ENCODE measurements at places on chromosomes 12 and 14.

DNA sequence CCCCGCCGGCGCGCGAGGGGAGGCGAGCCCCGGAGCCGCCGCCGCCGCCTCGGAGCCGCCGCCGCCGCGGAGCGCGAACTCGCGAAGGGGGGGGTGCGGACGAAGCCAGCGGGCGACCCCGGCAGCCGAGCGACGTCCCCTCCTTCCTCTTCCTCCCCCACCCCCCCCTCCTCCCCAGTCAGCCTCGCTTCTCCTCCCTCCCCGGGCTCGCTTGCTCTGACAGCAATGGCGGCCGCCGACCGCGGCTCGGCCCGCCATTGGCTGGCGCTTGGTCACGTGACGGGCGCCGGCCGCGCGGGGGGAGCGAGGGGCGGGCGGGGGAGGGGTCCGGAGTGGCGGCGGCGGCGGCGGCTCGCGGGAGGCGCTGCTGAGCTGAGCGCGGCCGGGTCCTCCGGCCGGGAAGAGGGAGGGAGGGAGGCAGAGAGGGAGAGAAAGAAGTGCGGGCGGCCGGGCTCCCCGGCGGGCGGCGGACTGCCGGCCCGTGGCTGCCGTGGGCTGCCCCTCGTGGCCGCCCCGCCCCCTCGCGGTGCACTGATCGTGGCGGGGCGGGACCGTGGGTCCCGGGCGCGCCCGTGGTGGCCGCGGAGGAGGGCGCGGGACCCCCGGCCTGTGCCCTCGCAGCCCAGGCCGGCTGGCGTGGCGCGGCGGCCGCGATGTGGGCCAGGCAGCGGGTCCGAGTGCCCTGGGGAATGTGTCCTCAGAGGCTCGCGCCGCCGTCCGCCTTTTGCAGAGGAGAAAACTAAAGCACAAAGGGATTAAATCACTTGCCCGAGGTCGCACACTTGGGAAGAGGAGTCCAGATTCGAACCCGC is at the start of gene MED13L:
TSS of gene MED13L (minus strand) at position 227 of the 812 bp plus-strand sequence. CDS start 562 bp downstream, outside the sequence.
- DNase-seq = peak; percentile 79

GRCh38 chr12:6314776-6315175 is 4.3 kb downstream of the PLEKHG6 start:
- no peak for DNase-seq

- DNase-seq = no peak
These were observed 204.7 kb downstream of the BCAT1 start for GRCh38 chr12:24743941-24744793.

GRCh38 chr14:51616724-51617409 is 34.8 kb upstream of the FRMD6 start:
- no peak for DNase-seq

DNA sequence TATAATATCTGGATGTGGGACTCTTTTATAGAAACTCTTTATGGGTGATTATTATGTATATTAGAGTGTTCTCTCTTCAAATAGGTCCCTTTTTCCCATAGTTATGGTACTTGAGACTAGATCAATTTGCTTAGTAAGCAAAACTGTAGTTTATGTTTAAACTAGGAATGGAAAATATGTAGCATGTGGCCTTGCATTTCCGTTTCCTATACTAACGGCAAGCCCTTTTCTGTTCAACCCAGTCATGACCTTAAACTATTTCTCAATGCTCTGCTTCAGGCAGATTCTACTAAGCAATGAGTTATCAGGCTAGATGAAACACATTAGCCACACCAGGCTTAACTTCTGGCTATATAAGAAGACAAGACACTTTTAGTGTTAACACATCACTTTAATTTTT is 84.6 kb downstream of the OTOGL start:
- no peak for DNase-seq

DNA sequence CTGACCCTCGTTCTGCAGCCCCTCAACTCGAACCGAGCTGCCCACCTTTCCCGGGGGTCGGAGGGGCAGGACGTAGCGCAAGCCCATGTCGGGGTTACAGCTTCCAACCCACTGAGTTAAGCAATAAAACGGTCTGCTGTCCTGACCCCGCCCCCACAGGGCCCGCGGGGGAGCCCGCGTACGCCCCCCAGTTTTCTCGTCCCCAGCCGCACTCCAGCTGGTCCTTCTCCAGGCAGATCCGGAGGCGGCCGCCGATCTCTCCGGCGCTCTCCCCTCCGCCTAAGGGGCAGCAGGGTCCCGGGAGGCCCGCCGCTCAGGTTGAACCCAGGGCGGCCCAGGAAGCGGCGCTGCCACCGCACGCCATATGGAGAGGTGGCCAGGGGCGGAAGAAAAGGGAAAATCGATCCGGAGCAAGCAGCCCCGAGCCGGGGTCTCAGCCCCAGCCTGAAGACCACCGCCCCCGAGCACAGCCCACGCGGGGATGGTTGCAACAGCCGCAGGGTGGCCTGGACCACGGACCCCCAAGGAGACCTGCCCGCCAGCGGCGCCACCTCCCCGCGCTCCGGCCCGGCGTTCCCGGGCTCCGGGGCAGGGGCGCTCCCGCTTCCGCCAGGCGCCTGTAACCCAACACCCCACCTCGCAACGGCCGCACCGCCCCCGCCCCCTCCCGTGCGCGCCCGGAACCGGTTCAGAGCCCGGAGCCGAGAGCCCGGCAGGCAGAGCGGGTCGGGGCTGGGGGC is 760 bp downstream of the ACTN1 start:
- no peak for DNase-seq

GRCh38 chr12:49794021-49794420 is 34.2 kb downstream of the NCKAP5L start:
- no peak for DNase-seq

DNA sequence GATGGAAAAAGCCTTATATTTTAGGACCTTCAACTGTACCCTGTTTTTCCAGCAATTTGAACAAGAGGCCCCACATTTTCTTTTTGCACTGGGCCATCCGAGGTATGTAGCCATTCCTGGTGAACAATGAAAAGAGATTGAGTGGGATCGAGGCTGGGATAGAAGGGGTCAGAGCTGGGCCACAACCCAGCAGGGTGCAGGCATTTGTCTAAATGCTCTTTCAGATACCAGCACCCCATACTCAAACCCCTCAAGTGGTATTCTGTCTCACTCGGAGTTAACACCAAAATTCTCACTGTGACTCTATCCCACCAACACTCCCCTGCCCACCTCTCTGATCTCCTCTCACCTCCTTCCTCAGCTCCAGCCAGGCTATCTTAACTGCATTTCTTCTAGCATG is 26.8 kb downstream of the DUSP6 start:
- no peak for DNase-seq

DNA sequence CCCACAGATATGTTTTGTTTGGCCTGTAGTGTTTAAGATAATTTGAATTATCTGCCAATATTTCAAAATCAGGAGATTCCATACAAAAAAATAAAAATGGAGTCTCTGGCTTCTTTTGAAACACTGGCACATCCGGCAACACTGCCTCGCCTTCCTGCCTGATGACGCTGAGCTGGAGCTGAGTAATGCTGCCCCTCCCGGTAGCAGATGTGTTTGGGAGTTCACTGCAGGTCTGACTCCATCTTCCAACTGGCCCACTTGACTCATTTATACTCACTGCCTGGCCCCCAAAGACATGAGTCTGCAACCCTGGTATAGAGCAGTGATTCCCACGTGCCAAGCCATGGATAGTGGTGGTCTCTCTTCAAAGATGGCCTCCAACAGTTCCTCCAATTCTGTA is 7.4 kb downstream of the CIT start:
- DNase-seq = no peak

GRCh38 chr14:97916100-97916499 is 1118.9 kb downstream of the VRK1 start:
- no peak for DNase-seq

- DNase-seq = no peak
These were observed 269.5 kb downstream of the PAWR start for GRCh38 chr12:79421236-79421740.

DNA sequence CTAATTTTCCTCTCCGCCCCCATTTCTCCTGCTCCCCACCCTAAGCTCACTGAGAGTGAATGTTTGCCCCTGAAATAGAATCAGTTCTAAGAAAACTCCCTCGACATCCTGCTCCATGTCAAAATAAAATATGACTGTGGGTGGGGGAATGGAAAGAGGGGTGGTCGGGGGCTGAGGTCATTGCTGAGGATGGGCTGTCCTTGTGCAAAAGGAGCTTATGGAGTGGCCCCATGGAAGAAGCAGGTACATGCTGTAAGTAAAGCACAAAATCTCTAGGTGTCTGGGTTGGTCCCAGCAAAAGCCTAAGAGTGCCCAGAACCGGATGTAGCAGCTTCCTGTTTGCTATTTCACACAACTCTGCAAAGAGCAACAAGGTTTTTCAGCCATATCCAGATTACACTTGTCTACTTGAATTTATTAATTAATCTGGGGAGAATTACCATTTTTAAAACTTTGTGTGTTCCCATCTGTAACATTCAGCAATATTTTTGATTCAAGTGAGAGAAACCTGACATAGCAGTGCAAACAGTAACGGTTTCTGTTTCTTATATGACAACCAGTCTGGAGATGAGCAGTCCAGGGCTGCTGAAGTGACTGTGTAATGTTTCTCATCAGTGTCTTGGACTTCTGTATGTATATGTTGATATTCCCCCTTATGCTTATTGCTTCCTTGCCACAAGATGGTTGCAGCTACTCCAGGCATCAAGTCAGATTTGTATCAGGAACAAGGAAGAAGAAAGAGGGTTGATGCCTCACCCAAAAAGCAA is 40.4 kb upstream of the GZMB start:
- no peak for DNase-seq

GRCh38 chr12:6722863-6723262 is 983 bp upstream of the COPS7A start:
- DNase-seq = no peak

DNA sequence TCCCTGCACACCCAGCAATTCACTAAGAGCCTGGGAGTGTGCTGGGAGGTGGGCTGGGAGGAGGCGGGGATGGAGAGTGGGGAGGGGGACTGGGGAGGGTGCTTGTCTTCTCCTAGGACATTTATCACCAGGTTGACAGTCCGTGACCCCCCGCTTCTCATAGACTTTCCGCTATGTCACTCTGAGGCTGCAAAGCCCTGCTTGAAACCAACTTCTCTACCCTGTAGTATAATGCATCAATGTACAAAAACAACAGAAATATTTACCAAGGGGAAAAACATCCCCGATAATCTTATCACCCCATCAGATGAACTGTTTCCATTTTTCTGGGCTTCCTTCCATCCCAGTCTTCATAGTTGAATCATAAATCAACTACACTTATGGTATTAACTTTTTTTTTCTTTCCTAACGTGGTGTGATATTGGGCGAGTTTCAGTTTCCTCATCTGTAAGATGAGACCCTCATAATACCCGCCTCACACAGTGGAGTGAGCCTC is 28.6 kb upstream of the BATF start:
- no peak for DNase-seq

DNA sequence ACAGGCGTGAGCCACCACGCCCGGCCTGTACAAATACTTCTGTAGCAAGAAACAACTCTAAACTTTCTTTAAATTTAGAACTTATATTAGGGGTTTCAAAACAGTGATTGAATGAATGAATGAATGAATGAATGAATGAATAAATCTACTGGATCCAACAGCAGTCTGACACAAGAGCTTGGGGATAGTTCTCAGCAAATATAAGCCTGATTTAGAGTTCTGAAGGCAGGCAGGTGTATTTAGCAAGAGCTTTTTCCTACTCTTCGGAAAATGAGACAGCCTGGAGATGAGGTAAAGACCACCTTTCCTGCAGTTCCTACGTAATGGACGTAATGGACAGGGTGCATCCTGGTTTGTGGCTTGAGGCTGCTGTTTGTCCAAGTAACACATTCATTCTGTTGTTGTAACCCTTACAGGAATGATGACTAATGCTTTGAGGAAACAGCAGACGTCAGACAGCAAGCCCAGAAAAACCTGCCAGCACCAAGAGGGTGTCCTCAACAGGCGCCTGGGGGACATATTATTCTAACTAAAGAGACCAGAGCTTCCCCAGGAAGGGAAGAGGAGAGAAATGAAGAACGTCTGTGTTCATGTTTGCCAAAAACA is 277.4 kb upstream of the SOX5 start:
- no peak for DNase-seq

DNA sequence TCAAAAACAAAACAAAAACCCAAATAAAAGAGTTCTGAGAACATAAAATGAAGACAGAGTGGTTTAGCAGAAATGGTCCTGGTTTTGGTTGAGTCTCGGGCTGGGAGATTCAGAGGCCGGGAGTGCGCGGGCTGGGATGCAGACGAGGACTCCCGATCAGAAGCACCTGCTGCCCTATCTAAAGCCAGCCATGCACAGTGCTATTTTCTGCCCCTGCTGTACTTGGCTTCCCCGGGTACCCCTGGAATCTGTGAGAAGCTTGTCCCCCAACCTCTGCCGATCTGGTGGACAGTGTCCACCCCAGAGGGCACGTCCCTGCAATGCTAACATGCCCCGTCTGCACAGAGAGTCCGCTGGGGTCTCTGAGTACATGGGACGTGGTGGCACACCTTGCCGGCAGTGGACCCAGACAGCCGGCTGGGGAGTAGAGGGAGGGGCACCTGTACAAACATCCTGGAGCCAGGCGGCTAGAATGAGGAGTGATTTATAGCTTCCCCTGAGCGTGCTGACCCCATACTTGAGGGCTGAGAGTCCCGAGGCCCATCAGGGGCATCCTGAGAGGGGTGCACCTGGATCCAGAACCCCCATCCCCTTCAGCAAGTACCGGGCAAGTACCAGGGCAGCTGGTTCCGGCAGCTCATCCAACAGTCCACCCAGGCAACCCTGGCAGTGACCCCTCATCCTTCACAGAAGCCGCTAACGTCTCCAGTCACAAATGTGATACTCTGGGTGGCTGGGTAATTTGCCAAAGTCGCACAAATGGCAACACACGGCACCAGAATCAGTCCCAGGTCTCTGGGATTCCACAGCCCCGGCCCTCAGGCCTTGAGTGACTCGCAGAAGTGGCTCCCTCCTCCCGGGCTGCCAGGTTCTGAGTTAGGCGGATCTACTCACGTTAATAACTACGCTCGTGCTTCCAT is 37.1 kb downstream of the CHGA start:
- DNase-seq = no peak

GRCh38 chr12:93319523-93320050 is 58.1 kb upstream of the NUDT4 start:
- DNase-seq = no peak

DNA sequence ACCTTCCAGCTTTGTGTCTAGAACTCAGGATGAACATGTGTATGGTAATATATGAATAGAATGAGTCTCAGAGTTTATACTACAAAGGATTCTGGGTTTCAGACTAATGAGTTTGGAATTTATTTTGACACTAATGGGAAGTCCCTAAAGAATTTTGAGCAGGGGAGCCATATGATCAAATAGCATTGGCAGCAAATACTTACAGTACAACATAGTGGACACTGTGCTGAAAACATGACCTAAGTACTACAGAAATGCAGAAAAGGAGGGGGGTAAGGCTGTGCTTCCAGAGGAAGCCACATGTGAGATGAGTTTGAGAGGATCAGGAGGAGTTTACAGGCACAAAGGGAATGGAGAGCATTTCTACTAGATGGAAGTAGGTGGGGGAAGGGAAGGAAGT is 225.8 kb downstream of the C12orf42 start:
- no peak for DNase-seq

Data from activated T-helper 1 cell treated with anti-CD3 and anti-CD28 coated beads, Interleukin-2, amount 50 U/mL, for 16 hours (primary cell).